ENCODE measurements at places on chromosomes 7 and 10.

DNA sequence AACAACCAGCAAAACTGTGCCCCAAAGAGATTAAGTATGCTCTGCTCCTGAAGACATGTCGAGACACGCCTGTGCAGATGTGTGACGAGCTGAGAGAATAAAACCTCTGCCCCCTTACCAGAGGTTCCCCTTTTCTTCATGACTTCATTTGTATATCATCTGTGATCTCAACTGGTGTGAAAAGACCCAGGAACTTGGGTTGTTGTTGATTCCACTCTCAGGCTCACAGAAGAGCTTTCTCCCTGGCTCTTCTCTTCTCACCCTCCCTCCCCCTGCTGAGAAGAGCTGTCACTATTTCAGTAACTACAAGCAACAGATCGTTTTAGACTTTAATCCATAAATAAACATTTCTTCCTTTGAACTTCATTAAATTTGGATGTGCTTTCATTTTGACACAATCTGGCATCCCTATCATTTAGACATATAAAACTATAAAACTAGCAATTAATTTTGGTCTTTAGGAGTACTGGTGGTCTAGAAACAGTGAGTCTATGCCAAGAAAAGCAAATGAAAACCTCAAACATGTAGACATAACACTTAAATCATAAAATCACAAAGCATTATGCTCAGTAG is 179.3 kb upstream of the FZD8 start:
- no peak for DNase-seq

DNA sequence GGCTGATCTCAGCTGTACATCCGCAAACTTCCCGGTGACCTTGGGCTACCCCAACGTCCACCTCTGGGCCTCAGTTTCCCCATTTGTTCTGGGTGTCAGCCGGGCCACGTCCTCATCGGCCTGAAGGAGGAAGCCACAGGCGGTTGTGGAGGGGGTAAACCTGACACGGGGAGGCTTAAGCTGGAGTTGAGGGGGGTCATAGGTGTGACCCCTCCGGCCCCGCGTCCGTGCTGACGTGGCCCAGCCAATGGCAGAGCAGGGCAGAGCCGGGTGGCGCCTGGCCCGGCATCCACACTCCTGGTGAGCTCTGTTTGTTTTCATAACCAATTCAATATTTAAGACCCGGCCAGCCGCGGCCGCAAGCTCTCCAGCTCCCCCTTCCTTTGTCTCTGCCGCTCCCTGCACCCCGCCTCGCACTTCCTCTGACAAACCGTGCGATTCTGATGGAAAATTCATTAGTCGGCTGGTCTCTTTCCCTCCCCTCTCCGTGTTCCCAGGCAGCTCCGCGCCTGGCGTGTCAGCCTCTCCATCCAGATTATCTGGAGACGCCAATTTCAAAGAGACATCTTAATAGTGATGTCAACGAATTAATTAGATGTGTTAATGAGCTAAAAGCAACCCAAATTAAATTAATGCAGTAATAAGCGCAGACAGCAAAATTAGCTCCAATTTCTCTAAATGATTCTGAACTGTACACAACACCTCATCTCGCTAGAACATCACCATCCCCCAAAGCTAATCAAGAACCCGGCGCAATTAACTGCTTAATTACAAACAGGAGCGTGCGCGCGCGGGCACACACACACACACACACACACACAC is 55.4 kb downstream of the MICALL2 start:
- DNase-seq = no peak

DNA sequence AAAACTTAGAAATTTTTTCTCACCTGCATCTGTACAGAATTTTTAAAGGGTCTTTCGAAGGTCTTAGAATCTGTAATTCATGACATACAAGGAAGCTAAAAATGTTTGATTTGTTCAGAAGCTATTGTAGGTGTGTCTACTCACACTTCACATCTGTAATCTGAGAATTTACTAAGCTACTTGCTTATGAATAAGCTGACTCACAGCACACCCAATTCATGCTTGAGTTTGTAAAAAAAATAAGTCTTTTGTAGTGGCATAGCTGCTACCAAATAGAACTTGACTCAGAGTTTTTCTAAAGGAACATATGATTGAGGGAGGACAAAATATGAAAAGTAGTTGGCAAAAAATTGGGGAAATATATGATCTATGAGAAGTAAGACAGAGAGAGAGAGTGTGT is 12.7 kb upstream of the AGR2 start:
- DNase-seq = no peak

- DNase-seq = no peak
These were observed 29.8 kb downstream of the DIP2C start for GRCh38 chr10:659688-660141.

- no peak for DNase-seq
These were observed 3.3 kb upstream of the NEUROG3 start for GRCh38 chr10:69576334-69577011.

DNA sequence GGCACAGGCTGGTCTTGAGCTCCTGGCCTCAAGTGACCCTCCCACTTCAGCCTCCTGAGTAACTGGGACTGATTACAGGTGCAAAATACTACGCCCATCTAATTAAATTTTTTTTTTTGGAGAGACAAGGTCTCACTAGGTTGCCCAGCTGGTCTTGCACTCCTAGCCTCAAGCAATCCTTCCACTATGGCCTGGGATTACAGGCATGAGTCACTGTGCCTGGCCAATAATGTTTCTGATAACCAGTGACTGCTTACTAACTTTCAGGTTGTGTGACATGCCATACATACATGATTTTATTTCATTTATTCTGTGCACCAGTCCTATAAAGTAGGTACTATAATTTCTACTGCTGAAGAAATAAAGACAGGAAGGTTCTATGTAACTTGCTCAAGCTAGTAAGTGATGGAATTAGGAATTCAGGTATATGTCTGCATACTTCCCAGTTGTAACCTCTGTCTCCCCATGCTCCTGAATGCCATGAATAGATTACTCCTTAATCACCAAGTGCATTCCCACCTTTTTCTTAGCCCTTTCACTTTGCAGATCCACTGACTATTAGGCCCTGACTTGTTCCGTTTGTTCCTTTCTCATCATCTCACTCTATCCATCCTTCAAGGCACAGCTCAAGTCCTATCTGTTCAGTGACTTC is 28.1 kb downstream of the MCU start:
- no peak for DNase-seq

GRCh38 chr7:37247861-37248260 is 200.8 kb downstream of the ELMO1 start:
- DNase-seq = no peak

DNA sequence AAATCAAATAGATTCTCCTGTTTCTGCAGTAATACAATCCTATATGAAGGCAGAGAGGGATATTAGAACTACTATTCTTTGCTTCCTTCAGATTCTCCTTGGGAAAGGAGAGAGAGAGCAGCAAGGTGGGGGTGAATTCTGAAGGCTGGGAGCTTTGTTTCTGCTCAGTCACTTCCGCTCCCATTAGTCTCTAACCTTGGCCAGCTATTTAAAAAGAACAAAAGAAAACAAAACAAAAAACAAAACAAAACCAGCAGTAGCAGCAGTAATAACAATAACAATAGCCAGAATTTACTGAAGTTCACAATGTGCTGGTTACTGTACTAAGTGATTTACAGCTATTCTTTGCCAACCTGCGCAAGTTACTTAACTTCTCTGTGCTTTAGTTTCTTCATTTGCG is 9.9 kb downstream of the GPR85 start:
- no peak for DNase-seq

DNA sequence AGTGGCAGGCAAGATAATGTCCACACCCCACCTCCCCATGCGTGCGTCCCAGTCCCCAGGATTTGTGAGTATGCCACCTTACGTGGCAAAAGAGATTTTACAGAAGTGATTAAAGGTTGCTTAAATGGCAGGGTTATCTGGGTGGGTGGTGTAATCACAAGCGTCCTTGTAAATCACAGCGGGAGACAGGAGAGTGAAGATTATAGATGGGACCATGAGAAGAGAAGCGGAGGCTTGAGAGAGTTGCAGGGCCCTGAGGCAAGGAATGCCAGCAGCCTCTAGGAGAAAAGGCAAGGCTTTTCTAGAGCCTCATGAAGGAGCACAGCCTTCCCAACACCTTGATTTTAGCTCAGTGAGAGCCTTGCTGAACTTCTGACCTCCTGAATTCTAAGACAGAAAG is 10.2 kb downstream of the ZRANB1 start:
- no peak for DNase-seq

DNA sequence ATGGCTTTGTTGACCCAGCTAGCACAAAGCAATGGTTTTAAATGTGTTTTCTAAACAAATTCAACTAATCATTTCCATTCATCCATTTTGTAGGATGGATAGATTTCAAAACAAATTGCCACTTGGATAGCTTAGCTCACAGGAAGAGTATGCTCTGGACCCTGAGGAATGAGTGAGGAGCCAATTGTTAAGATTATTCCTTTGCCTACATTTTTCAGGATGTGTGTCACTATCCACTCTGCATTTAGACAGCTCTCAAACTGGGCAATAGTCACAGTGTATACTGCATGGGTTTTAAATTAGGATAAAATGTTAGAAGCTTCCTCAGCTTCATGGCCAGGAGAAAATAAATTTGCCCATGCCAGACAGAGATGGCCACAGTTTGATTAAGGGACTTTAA is 605.6 kb upstream of the TEX47 start:
- no peak for DNase-seq

GRCh38 chr7:70301673-70302185 is 703.5 kb downstream of the AUTS2 start:
- no peak for DNase-seq

- no peak for DNase-seq
These were observed 17.6 kb upstream of the AASS start for GRCh38 chr7:122161628-122162027.

DNA sequence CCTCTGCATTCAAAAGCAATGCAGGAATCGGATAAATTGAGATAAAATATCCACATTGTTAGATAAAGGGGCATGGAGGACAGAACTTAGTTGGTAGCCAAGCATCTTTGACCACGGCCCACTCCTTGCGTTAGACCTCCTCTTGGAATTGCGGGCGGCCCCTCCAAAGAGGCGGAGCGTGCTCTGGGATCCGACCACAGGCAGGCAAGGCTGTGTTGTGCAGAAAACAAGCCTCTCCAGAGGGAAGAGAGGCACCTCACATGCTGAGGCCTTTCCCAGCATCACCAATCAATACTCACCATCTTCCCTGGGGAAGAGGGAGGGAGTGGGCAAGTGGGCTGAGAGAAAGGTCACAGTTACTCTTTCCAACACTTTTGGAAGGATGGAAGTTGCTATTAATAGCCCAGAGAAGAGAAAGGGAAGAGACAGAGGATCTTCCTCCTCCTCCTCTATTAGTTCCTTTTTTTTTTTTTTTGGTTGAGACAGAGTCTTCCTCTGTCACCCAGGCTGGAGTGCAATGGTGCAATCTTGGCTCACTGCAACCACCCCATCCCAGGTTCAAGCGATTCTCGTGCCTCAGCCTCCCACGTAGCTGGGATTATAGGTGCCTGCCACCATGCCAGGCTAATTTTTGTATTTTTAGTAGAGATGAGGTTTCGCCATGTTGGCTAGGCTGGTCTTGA is 49.7 kb upstream of the NRF1 start:
- no peak for DNase-seq

GRCh38 chr7:47582764-47583738 is 1.1 kb upstream of the TNS3 start:
- DNase-seq = no peak

DNA sequence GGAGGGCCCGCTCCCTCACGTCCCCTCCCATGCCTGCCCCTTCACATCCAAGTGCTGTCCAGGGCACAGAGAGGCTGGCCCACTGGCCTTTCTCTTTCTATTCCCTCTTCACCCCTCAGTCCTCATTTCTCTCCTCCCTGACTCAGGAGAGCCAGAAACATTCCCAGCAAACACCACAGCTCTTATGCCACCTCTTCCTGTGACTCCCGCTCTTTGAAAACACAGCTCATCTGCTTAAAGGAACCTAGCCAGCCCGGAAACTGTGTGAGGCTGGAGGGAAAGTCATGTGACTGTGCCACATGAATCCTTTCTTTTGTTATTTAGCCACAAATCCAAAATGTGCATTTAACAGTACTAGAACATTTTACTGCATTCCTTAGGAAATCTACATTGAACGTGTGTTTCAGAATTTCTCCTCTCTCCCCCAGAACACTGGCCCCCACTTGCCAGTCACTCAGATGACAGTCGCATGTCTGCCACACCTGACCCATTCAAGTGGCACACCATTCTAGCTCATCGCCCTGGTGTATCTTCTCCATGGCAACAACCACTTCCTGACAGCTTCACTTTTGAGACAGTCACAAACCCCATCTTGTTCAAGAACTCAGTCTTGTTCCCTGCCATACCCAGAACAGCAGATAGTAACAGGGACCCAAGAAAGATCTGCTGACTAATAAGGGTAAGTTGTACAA is 42.8 kb downstream of the GRB10 start:
- no peak for DNase-seq
